RWPE1 (cell line): ENCODE measurements at places on chromosomes 1 and 21.

- no peak for DNase-seq
Measured at GRCh38 chr1:100187912-100188311, 9.9 kb upstream of the LRRC39 start.

GRCh38 chr1:212621043-212621948 is 12.7 kb downstream of the ATF3 start:
- DNase-seq, result no peak

GRCh38 chr1:70353601-70354331 is 756 bp downstream of the ANKRD13C start:
- peak; percentile 49 for DNase-seq

GRCh38 chr1:239633432-239633831 is 247.1 kb downstream of the CHRM3 start:
- DNase-seq, result no peak

GRCh38 chr1:223062177-223062576 is 80.9 kb downstream of the TLR5 start:
- no peak for DNase-seq

DNA sequence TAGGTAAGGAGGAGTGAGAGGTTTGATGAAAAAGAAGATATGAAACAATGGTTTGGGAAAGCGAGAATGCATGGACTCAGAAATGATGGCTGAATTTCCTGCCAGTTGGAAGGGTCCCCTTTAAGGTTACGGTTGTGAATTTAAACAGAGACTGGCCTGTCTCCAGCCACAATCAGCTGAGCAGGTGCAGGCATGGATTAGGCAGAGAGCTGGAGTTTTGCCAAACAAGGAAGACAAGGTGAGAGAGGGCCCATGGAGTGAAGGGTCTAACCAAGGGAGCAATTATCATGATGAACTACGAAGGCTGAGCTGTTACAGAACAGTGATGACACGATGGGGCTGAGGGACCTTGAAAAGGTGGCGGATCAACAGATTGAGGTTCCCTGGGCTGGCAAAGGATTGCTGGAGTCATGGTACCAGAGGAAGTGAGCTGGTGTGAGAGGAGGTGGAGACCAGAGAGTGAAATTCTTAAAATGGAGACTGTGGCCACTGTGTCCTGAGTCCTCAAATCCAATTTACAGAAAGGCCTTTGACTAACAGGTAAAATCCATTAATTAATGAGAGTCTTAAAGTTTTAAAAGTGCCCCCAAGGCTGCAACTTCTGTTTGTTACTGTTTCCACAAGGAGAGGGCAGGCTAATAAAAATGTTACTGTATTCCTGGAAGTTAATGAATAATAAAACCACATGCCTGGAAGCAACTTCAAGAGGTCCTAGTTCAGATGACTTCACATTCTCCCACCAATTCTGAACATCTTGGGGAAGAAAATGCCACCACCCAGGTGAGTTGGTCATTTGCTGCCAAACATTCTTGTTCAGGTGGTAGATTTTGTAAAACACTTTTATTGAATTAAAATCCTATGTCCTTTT is 41.5 kb downstream of the LHX9 start:
- DNase-seq, result no peak

- DNase-seq, result no peak
Measured at GRCh38 chr1:233151861-233152260, 143.7 kb downstream of the PCNX2 start.

GRCh38 chr1:77447669-77448068 is 165.8 kb downstream of the AK5 start:
- DNase-seq, result no peak

- DNase-seq, result no peak
Measured at GRCh38 chr1:115137191-115137590, 47.9 kb upstream of the TSPAN2 start.

- DNase-seq, result no peak
Measured at GRCh38 chr1:7145947-7146346, 360.7 kb downstream of the CAMTA1 start.

DNA sequence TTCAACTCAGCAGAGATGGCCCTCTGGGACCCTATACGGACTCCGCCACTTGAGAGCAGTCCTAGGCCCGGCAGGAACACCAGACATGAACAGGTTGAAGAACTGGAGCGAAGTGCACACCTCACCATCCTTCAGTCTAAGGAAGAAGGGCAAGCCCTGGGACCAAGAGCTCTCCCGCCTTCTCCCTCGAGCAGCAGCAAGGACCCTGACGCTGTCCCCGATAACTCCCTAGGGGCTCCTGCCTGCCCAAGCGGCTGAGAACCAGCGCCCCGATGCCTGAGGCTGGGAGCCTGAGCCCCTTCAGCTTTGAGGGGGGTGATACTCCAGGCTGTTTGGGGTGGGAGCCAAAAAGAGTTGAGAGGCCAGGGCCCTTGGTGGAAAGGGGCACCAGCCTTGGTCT is 10.2 kb downstream of the TMEM81 start:
- no peak for DNase-seq

- DNase-seq, result no peak
Measured at GRCh38 chr21:18646116-18646515, 242.5 kb upstream of the TMPRSS15 start.

DNA sequence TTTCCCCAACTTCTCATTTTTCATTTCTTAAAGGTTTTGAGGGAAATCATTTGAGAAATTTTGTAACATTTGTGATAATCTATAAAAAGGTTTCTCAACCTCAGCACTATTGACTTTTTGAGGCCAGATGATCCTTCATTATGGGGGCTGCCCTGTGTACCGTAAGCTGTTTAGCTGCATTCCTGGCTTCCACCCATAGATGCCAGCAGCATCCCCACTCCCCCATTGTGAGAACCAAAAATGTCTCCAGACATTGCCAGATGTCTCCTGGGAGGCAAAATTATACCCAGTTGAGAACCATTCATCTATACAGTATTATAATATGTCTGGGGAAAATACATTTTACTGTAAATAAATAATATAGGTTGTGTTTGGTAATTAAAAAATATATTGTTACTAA is 146.0 kb downstream of the PBX1 start:
- DNase-seq, result no peak

GRCh38 chr1:38812981-38813380 is 46.6 kb downstream of the RRAGC start:
- no peak for DNase-seq

GRCh38 chr1:101522486-101522885 is 285.7 kb downstream of the S1PR1 start:
- DNase-seq, result no peak

DNA sequence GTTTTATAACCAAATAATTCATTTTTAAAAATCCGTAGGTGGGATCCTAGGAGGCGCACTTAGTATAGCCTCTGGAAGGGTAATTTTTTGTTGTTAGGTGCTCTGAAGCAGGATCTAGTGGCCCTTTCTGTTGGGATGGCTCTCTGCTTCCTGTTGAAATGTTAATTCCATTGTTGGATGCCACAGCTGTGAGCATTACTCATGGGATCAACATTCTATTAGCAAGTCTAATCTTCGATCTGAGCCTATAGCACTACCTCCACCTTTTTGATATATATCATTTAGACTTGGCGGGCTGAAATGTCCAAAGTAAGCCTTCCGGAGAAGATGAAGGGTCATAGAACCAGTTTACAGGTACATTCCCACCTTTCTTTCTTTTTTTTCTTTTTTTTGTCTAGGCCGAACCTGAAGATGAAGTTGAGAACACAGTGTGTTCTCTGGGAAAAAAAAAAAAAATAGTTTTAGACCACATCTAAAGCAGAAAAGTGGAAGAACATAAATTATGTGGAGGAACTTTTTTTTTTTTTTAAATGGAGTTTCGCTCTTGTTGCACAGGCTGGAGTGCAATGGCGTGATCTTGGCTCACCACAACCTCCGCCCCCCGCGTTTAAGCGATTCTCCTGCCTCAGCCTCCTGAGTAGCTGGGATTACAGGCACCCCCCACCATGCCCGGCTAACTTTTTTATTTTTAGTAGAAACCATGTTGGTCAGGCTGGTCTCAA is 1.4 kb downstream of the CXADR start:
- peak; percentile 53 for DNase-seq

- no peak for DNase-seq
Measured at GRCh38 chr1:152013664-152014237, 20.1 kb upstream of the S100A10 start.

GRCh38 chr1:226157761-226158316 is 28.7 kb downstream of the ACBD3 start:
- no peak for DNase-seq

DNA sequence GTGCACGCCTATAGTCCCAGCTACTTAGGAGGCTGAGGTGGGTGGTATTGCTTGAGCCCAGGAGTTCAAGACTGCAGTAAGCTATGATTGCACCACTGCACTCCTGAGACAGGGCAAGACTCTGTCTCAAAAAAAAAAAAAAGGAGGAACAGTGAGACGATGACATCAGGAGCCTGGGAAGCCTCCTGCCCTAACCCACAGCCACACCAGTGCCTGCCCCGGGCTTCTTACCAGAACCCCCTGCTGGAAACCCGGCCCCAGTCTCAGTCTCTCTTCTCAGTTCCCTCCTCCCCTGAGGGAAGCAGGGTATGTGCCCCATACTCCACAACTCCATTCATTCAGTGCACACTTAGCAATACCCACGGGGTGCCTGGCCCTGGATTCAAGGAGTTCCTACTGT is 9.1 kb downstream of the COL8A2 start:
- DNase-seq, result no peak

- DNase-seq, result peak; percentile 68
Measured at GRCh38 chr1:146012703-146013558, 8.6 kb downstream of the HJV start.

DNA sequence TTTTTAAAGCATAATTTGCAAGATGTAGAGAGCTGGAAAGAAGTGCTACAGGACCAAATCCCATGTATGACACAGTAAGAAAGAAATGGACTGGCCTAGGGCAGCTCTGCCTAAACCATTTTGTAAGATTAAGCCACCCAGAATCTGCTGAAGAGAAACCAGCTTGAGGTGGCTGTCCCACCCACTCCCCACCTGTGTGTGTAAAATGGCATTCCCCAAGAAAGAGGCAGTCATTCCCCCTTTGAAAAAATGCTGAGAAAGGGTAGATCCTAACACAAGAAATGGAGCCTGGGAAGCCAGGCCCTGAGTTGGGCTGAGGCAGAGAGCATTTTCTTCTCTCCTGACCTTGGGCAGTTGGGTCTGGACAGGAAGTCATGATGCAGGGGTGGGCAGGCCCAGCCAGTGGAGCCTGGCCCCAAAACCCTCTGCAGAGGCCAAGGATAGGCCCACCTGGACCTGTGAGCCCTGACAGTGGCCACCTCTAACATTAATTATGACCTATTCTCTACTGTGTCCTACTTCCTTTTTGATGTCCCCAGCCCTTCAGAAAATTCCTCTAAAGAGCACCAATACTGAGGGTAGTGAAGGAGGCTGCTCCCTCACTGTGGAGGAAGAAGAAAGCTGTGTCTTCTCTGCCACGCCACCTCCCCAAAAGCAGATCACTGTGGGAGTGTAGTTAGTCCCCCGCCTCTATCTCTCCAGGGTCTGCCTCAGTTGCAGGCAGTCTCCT is 94.0 kb downstream of the EDEM3 start:
- no peak for DNase-seq

DNA sequence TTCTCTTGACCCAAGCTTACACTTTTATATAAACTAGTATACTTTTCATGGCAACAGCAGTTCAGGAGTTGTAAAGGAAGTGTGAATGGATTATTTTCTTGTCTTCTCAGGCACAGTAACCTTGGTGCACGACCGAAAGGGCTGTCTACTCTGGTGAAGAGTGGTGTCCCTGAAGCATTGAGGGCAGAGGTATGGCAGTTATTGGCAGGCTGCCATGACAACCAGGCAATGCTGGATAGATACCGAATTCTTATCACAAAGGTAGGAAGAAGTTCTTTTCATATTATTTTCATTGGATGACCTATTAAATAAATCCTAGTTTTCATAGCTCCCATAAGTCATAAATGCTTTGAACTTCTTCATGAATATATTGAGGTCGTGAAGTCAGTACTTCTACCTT is 53.9 kb upstream of the GPR52 start:
- no peak for DNase-seq

GRCh38 chr1:3249631-3250501 is 180.9 kb downstream of the PRDM16 start:
- no peak for DNase-seq
